ENCODE measurements at places on chromosomes 4 and X.
A peak's percentile ranks its signal among the peaks of the same experiment; 100 is the strongest.

GRCh38 chr4:123232439-123232838 lies 164.2 kb upstream of the SPRY1 start:
- DNase-seq, result no peak

- no peak for DNase-seq
Observed at GRCh38 chrX:19875050-19875431, 12.4 kb downstream of the SH3KBP1 start.

DNA sequence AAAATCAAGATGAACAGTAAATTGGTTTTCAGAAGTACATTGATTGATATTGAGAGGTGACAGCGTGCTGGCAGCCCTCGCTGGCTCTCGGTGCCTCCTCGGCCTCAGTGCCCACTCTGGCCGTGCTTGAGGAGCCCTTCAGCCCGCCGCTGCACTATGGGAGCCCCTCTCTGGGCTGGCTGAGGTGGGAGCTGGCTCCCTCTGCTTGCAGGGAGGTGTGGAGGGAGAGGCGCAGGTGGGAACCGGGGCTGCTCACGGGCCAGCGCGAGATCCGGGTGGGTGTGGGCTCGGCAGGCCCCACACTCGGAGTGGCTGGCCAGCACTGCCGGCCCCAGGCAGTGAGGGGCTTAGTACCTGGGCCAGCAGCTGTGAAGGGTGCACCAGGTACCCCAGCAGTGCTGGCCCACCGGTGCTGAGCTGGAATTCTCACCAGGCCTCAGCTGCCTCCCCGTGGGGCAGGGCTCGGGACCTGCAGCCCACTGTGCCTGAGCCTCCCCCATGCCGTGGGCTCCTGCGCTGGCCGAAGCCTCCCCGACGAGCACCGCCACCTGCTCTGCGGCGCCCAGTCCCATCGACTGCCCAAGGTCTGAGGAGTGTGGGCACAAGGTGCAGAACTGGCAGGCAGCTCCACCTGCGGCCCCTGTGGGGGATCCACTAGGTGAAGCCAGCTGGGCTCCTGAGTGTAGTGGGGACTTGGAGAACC lies 25.2 kb downstream of the RAP2C start:
- no peak for DNase-seq

DNA sequence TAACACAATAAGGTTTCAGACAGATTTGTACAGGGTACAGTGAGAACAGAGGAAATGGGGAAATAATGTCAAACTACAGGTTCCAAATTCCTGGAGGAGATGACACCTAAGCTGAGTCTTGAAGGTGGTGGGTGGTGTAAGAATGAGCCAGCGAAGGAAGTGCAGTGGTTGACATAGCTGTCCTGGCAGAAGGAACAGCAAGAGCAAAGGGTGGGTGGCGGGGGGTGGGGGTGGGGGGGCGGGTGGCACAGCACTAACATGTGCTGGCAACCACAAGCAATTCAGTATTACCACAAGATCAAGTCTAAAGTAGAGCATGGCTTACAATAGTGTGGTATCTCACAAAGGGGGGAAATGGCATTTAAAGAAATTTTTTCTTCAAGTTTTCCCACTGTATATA lies 13.1 kb upstream of the G3BP2 start:
- no peak for DNase-seq

DNA sequence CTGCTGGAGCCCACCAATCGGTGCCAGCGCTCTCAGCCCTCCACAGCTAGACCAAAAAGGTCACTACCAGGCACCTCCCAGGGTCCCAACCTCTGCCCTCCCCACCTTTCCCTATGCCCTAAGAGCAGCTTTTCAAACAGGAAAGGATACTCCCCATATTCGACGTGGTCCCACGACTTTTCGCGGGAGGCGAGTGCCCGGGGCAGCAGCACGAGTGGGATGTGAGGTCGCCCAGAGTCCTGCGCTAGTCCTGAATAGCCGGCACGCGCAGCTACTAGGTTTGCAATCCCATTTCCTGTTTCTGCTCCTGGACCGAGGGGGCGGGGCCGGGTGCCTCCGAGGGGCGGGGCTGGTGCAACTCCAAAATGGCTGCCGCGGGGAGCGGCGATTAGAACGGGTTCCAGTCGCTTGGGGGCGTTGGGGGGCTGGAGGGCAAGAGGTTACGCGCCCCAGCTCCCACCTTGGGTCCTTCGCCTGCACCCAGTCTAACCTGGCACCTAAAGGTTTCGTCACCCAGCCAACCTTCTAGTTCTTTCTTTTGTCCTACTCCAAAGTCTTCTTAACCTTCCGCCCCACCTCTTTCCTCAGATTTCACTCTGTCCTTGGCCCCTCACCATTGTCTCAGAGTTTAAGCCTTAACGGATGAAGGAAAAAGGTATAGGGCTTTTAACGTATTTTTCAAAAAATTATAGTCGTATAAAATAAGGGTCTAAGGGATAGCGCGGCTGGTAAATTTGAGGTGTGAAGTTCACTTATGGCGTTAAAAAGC lies 85.0 kb upstream of the TENT5D start:
- DNase-seq, result no peak

DNA sequence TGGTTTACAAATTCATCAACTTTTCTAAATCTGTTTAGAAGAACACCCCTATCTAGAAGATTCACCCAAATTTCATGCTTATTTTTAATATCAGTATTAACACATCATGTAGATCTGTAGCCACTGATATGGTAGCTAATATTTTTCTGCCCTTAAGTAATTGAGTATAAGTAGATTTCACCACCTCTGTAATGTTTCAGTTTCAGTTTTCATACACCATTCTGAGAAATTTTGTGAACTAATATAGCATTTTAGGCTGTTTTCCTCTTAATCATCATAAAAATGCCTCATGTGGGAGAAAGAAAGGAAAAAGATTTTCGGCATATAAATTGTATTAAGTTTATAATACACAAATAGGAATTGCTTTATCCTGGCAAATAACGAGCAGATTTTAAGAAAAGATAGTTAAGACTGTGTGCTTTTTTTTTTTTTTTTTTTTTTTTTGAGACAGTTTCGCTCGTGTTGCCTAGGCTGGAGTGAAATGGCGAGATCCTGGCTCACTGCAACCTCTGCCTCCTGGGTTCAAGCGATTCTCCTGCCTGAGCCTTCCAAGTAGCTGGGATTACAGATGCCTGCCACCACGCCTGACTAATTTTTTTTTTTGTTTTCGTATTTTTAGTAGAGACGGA lies 21.4 kb upstream of the RBPJ start:
- no peak for DNase-seq

GRCh38 chrX:43641691-43642090 lies 14.4 kb upstream of the MAOA start:
- DNase-seq, result no peak

DNA sequence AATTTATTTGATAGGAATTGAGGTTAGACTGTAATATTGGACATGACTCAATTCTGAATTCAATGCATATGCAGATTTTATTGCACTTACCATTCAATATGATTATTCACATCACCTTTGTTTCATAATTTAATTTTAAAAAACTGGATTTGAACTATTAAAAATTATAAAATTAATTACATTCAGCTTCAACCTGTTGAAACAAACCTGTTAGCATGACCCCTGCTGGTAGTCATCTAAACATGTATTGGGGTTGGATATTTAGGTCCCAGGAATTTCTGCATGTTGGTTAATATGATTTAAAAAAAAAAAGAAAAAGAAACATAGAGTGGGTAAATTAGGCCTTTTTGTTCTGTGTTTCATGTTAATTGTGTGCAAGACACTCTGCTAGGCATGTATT lies 85.9 kb downstream of the ARSJ start:
- DNase-seq, result peak; percentile 52
